ENCODE measurements at places on chromosomes 16 and 17. TPM values are rescaled to one million over a fixed set of nuclear protein-coding genes. Genes with fewer than 3 reads are reported as not detected.
A peak's percentile ranks its signal among the peaks of the same experiment; 100 is the strongest.

The CD300LG gene
- 0.73 TPM for total RNA-seq

The TMEM100 gene
- 4.6 TPM for total RNA-seq

The NEUROD2 gene
- total RNA-seq, result not detected

The PRKCB gene
- total RNA-seq, result 4.1 TPM

The RPH3AL gene
- 22.4 TPM for total RNA-seq

The FBXL16 gene
- 2.3 TPM for total RNA-seq

The FGF11 gene
- total RNA-seq, result 0.84 TPM

GRCh38 chr17:28917029-28917428, 14.2 kb upstream of the DHRS13 start:
- DNase-seq, result no peak

DNA sequence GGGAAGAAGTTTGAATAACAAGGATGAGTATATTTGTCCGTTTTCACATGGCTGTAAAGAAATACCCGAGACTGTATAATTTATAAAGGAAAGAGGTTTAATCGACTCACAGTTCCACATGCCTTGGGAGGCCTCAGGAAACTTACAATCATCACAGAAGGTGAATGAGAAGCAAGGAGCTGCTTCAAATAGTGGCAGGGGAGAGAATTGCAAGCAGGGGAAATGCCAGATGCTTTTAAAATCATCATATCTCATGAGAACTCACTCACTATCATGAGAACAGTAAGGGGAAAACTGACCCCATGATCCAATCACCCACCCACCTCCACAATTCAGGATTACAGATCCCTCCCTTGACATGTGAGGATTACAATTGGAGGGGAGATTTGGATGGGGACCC, 212.8 kb upstream of the CDH8 start:
- no peak for DNase-seq

GRCh38 chr17:77901481-77901880, 57.0 kb upstream of the TNRC6C start:
- no peak for DNase-seq

- no peak for DNase-seq
Measured at GRCh38 chr17:7260151-7260550, 2.1 kb downstream of the CLDN7 start.

DNA sequence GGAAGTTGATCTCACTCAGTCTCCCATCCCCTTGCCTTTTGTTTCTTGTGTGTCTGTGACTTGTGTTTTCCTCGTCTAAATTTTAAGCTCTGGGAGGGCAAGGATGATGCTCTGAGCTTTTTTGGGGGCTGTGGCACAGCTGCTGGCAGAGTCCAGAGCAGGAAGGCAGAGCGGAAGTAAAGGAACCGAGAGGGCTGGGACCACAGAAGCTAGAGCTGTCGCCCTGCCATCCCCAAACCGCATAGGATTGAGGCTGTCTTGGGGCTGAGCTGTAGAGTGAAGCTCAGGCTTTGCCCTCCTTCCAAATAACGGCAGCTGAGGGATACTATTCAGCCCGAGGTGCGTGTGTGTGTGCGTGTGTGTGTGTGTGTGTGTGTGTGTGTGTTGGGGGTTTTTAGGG, 3.8 kb upstream of the DNAH2 start:
- no peak for DNase-seq

DNA sequence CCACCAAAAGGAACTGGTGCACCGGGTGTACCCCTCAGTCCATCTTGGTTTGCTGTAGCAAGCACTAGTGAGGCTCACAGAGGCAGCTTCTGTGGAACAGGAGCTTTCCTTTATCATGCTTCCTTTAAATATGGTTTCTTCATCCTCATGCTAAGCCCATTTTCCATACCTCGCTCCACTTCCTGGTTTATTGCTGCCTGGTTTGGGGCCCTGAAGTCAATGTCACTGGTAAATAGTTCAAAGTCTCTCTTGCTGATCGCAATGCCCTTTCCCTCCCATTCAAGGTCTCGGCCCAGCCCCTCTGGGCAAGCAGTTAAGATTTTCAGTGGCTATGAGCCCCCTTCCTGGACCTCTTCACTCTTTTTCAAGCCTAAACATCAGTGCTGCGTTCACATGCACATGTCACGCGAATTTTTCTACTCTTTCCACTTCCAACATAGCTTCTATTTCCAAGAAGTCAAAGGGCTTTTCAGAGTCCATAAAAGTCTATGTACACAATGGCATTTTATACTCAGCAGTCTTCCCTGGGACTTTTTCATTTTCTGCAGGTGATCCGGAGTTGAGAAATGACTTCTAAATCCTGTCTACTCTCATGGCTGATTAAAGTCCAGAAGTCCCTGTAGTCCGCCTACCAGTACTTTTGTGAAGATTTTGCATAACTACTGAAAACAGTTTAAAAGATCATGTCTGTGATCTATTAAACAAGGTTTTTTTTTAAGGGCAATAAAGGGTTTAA, 323.8 kb upstream of the ZFHX3 start:
- no peak for DNase-seq

GRCh38 chr17:40316571-40317344, 7.8 kb downstream of the RARA start:
- peak; percentile 81 for DNase-seq

GRCh38 chr17:59370593-59371299, 39.3 kb downstream of the YPEL2 start:
- no peak for DNase-seq

- no peak for DNase-seq
Measured at GRCh38 chr16:89175280-89176146, 4.0 kb downstream of the CDH15 start.

DNA sequence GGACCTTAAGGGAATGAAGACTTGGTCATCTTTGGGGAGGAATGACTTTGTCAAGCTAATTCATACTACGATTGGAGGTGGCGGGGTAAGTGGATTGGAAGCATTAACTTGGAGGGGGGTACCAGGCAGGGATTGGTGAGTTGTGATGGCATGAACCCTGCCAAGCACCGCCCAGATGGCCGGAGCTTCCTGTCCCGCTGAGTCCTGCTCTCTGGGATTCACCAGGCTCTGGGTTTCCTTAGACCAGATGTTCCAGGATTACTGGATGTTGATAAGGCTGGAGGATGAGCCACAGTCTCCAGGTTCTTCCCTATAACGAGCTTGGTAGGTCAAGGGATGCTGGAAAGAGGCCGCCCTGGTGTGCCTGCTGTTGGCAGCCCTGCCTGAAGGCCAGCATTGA, 154.9 kb downstream of the SDK2 start:
- no peak for DNase-seq

GRCh38 chr16:66152823-66153393, 213.6 kb upstream of the CDH5 start:
- DNase-seq, result no peak

Data from right lobe of liver (tissue), 6 donors.